ENCODE measurements at places on chromosomes 11 and 22. TPM values are rescaled to one million over a fixed set of nuclear protein-coding genes. Genes with fewer than 3 reads are reported as not detected.
A peak's percentile ranks its signal among the peaks of the same experiment; 100 is the strongest.

GRCh38 chr22:19635644-19636043, 78.7 kb upstream of the SEPTIN5 start:
- DNase-seq = no peak

DNA sequence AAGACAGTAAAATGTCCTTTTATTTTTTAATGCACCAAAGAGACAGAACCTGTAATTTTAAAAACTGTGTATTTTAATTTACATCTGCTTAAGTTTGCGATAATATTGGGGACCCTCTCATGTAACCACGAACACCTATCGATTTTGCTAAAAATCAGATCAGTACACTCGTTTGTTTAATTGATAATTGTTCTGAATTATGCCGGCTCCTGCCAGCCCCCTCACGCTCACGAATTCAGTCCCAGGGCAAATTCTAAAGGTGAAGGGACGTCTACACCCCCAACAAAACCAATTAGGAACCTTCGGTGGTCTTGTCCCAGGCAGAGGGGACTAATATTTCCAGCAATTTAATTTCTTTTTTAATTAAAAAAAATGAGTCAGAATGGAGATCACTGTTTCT, 1.1 kb upstream of the CCND1 start:
- no peak for DNase-seq

DNA sequence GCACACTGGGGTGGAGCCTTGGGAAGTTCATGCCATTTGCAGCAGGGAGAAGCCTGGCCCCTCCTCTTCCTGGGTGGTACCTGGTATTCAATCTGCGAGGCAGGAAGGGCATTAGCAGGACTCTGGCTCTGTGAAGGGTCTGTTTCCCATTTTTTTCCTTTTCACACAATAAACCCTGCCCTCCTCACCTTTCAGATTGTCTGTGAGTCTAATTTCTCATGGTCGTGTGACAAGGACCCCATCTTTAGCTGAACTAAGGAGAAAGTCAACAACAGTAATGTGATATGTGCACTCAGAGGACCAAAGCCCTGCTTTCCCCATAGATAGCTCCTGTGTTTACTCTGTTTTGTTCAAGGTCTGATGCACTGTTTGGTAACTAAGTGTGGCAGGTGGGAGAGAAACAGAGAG, 26.6 kb upstream of the CASP4 start:
- no peak for DNase-seq

GRCh38 chr11:108733479-108734116, 68.7 kb downstream of the DDX10 start:
- DNase-seq = peak; percentile 62

DNA sequence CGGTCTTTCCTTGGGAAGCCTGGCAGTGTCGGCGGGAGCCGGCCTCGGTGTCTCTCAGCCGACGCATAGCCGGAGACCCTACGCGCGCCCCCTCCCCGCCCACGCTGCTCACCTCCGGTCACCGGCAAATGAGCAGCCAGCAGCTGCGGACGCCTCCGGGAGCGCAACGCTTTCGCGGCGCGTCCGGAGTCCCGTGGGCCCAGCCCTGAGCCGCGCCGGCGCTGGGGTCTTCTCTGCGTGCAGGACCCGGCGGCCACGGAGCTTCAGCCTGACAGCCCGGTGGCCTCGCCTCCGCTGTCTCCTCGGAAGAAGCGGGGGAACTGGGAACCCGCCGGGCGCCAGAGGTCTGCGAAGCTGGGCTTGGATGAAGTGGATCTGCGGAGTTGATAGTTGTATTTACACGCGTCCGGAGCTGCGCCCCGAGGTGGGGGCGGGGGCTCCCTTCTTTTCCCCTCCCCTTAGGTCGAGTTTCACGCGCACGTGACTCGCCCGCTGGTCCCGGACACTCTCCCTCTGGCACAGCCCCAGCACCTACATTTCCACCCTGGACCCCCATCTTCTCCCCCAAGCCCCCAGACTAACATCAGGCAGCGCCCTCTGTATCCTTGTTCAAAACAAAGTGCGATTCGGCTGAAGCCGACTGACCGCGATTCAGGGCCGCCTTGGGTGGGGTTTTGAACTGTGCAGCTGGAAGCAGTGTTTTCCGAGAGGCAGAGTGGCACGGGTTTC, at the start of gene SLC43A1:
TSS of gene SLC43A1 (minus strand) at position 371 of the 729 bp plus-strand sequence. CDS start 1,591 bp downstream, outside the sequence.
- DNase-seq = peak; percentile 59

DNA sequence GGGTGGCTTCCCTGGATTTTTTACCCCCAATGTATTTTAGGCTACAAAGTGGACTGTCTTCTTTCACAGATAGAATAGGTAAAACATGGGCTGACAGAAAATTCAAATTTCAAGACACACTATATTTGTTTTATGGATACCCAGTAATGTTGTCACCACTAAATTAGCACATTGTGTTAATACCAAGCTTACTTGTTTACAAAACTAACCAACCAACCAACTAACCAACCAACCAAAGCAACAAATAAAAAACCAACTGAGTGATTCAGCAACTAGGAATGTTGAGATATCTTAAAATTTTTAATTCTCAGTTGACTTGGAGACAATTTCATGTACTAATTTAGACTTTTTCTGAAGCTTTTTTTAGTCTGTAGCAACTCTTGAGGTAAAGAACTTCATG, 69.3 kb upstream of the CTSC start:
- no peak for DNase-seq

The FADD gene
- total RNA-seq = 47.2 TPM

DNA sequence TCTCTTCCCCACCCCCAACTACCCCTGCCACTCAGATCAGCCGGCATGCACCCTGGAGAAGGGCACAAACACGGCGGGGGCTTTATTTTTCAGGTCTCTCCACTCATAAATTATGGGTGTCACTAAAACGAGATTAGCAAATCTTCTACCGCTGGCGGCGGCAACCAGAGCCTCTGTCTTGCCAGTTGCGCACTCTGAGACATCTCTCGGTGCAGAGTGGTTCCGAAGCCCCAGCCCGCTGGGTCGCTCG, 125.3 kb upstream of the C11orf58 start:
- DNase-seq = no peak

DNA sequence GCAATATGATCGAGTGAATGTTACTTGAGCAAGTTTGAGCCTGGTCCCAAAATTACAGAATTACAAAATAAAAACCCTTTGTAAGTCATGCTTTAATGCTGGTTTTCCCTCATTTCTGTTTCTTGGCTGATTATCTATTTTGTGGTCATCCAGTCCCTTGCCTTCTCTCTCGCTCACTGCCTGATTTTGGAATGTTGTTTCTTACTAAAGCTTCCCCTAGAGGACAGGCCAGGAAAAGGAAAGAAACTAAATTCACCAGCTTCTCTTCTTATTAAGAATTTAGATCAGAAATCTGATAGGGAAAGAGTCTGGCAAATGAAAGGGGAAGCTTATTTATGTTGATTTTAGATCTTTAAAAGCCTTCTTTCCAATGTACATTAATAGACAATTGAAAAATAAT, 16.6 kb upstream of the BDNF start:
- peak; percentile 71 for DNase-seq

The MYEOV gene
- total RNA-seq = 6.8 TPM

The CSNK2A3 gene
- total RNA-seq = 3.9 TPM

DNA sequence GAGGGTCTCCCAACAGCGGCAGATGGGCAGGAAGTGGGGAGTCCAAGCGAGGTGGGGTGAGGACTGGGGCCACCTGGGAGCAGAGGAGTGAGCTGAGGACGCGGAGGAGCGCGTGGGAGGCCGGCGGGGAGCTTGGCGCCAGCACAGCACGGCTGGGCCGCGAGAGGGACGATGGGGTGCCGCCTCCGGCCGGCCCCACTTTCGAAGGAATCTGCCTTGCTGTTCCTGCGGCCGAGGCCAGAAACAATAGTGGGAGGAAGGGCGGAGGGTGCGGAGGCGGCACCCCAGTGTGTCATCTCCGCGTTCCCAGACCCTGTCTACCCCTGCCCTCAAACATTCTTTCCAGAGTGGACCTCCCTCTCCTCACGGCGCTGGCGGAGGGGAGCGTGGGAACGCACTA, 5.5 kb downstream of the INS start:
- no peak for DNase-seq

- DNase-seq = no peak
Observed at GRCh38 chr11:44306918-44307244, 3.1 kb downstream of the ALX4 start.

The OSBP2 gene
- total RNA-seq = 1.7 TPM

DNA sequence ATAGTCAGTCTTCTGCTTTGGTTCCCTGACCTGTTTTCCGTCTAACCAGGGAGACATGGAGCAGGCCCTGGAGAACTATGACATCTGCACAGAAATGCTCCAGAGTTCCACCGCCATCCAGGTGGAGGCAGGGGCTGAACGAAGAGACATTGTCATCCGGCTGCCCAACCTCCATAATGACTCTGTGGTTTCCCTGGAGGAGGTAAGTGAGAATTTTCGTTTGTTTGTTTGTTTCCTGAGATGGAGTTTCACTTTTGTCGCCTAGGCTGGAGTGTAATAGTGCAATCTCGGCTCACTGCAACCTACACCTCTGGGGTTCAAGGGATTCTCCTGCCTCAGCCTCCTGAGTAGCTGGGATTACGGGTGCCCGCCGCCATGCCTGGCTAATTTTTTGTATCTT, 52.9 kb downstream of the CABIN1 start:
- DNase-seq = no peak

The HTR3A gene
- total RNA-seq = not detected

DNA sequence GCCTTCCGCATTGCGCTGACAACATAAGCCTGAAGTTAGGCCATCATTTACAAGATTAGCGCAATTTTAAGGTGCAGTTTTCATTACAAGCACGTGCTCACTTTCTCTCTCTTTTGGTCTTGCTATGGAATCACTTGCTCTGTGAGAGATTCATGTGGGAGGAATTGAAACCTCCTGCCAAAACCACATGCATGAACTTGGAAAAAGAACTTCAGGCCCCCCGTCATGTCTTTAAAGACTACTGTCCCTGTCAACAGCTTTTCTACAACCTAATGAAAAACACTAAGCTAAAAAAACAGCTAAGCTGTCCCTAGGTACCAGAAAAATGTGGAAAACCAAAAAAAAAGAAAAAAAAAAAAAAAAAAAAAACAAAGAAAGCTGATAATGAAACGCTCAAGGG, 1707.6 kb upstream of the RAG2 start:
- no peak for DNase-seq

DNA sequence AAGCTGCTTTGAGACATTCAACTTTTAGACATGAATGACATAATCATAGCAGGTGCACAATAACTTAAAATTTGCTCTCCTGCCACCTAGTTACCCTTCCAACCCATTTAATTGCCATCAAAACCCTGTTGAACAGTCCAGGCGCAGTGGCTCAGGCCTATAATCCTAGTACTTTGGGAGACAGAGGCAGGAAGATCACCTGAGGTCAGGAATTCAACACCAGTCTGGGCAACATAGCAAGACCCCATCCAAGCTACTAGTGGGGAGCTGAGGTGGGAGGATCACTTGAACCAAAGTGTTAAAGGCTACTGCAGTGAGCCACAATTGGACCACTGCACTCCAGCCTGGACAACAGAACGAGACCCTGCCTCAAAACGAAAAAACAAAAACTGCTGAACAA, 4.0 kb upstream of the PHF21A start:
- DNase-seq = no peak

DNA sequence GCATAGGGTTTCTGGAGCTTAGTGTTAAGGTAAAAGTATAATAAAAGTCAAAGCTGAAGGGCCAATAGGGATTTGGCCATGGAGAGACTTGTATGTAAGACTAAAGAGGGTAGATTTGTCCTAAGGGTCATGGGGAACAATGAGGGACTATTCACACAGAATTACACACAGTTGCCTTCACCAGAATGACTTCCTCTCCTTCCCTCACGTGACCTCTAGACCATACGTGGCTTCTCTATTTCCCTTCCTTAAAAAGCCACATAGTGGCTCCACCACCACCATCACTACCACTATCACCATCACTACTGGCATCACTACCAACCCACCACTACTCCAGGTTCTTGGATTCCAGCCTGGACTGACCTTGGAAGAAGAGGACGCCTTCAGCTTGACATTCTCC, 2.8 kb downstream of the HPX start:
- no peak for DNase-seq

GRCh38 chr22:30511109-30511508, 5.6 kb upstream of the SEC14L4 start:
- DNase-seq = no peak

- peak; percentile 91 for DNase-seq
Observed at GRCh38 chr11:67054346-67054835, 2.3 kb upstream of the RHOD start.

GRCh38 chr22:24285245-24285644, 14.6 kb downstream of the SPECC1L start:
- peak; percentile 28 for DNase-seq

GRCh38 chr22:28116219-28116673, 197.2 kb upstream of the PITPNB start:
- peak; percentile 90 for DNase-seq

The GAL3ST1 gene
- total RNA-seq = not detected

DNA sequence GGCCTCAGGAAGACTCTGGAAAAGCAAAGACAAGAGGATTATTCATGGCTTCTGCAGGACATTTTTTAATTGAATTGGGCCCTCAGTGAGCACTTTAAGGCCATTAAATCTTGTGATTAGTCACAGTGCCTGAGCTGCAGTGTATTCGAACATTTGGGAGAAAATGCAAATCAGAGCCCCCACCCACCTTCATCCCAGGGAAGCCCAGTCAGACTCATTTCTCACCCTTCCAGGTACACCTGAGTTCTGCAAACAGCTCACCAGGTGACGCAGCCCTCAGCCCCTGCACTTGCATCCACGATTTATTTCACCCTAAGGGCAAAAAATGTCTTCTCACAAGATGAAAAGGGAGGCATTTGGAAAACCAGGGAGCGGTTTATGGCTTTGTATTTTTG, 128.7 kb downstream of the MPPED1 start:
- DNase-seq = no peak

- no peak for DNase-seq
Observed at GRCh38 chr11:2208691-2209369, 37.2 kb upstream of the TH start.

DNA sequence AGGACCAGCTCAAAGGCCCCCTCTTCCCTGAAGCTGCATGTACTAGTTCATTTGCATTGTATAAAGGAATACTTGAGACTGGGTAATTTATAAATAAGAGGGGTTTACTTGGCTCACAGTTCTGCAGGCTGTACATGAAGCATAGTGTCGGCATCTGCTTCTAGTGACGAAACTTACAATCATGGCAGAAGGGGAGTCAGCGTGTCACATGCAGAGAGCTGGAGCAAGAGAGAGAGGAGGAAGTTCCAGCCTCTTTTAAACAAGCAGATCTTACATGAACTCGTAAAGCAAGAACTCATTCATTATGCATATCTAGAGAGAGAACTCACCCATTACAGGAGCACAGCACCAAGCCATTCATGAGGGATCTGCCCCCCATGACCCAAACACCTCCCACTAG, 7.1 kb upstream of the HMGXB4 start:
- DNase-seq = no peak
